ENCODE measurements at places on chromosomes 2 and 18.
A peak's percentile ranks its signal among the peaks of the same experiment; 100 is the strongest.

GRCh38 chr18:47953471-47953931 lies 23.0 kb upstream of the SMAD2 start:
- DNase-seq: no peak

- no peak for DNase-seq
Observed at GRCh38 chr2:44949329-44950151, 8.0 kb downstream of the SIX3 start.

DNA sequence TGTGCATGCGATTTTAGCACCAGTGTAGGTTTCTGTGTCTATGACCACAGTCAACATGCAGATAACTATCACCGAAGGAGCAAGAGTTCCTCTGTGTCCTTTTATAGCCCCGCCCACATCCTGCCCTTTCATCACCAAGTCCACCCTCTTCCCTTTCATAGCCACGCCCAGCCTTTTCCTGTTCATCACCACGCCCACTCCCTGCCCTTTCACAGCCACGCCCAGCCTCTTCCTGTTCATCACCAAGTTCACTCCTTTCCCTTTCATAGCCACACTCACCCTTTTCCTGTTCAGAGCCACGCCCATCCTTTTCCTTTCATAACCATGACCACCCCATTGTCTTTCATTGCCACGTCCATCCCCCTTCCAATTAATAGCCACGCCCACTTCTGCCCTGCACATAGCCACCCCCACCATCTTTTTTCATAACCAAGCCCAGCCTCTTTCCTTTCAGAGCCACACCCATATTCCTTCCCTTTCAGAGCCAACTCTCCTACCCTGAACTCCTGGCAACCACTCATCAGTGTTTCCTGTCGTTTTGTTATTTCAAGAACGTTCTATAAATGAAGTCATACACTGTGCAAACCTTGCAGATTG lies 273.9 kb downstream of the MYT1L start:
- DNase-seq: peak; percentile 33

DNA sequence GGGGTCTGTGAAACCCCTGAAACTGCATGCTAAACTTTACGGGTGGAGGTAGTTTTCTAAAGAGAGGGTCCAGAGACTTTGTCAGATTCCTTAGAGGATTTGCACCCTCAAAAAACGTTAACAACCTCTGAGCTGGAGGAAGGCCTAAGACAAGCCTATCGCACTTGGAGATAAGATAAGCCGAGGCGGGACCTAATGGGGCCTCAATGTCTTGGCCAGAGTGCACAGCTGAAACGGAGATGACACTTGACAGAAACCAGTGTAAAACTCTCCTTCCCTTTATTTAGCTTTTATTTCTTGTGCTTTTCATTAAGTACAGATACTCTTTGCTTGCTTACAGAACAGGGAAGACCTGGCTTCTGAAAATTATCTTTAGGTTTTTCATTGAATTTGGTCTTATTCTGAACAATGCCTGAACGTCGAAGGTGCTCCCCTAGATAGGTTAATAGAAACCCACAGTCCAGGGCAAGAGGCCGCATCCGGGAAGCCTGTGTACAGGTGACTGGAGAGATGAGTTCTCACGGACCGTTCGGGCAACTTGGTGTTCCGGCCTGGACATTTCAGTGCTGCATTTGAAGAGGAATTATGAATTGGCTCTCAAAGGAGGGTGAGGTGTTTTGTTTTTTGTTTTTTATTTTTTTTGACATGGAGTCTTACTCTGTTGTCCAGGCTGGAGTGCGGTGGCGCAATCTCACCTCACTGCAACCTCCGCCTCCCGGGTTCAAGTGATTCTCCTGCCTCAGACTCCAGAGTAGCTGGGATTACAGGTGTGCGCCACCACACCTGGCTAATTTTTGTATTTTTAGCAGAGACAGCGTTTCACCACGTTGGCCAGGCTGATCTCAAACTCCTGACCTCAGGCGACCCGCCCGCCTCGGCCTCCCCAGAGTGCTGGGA lies 49.7 kb downstream of the SH3BP4 start:
- DNase-seq: no peak

DNA sequence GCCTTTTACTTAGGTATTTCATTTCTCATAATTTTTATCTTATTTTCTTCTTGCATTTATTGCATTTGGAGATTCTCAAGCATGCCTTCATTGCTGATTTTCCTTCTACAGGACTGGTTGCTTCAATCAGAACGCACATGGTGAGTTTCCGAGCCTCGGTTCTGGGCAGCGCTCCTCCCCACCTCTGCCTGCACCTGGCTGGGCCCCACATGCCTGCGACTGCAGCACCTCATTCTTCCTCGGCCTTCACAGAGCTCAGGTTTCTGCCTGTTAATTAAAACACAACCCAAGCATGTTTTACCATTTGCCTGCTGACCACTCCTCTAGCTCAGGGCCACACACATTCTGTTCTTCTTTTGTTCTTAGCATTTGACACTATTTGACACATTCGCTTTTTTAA lies 398.8 kb downstream of the GALR1 start:
- no peak for DNase-seq

DNA sequence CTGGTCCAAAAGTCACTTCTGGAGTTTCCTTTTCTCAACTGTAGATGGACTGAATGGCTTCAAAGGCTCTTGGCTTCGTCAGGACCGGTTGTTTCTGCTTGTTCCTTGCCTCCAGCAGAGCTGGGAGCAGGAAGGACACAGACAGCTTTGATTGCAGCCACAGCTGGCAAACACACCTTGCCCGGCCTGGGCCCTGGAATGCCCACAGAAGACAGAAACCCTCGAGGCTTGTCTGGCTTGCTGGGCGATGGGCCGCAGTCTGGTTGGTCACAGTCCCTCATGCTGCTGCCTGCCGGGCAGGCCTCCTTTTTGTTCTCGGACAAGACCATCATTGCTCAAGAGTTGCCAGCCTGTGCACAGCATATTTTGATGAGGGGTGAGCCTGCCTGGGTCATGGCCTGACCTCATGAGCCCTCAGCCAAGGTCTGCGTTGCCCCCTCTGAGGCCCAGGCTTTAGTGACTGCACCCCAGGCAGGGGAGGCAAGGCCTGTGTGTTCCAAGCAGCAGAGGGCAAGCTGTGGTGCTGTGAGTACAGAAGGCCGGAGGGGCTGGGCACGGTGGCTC lies 37.8 kb downstream of the ATP6V1C2 start:
- no peak for DNase-seq

DNA sequence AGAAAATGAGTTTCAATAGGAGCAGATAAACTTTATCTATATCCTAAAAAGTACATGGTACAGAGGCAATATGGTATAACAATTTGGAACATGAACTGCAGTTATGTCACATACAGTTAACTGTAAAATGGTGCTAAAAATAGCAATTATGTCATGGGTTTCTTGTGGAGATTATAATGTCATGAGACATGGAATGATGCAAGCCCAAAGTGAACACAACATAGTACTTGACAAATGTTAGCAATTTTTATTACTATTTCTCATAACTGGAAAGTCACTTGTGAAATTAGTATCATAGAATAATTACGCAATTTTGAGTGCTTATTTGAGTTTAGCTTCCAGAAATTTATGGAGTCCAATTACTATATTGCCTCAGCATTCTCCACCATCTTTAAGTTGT lies 1263.4 kb downstream of the DSC3 start:
- DNase-seq: no peak

GRCh38 chr2:235793163-235793752 lies 299.4 kb downstream of the AGAP1 start:
- no peak for DNase-seq

Data from T-cell (primary cell).